ENCODE measurements at places on chromosomes 5 and 9.
A peak's percentile ranks its signal among the peaks of the same experiment; 100 is the strongest.

DNA sequence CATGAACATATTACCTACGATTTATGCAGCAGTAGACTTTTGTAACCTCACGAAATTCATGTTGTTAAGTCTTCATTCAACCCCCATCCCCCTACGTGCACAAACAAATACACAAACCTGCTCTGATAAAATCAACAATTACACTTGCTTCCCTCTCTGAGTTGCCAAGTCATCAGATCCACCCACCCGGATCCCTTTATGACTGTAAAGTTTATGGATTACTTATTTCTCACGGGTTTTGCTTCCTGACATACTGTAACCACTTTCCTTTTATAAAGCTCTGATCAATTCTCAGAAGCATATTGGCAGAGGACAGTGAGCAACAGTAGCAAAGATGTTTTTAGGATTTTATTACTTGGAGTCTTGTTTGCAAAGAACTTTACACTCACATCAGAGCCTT, 70.5 kb downstream of the MLLT3 start:
- DNase-seq: no peak

DNA sequence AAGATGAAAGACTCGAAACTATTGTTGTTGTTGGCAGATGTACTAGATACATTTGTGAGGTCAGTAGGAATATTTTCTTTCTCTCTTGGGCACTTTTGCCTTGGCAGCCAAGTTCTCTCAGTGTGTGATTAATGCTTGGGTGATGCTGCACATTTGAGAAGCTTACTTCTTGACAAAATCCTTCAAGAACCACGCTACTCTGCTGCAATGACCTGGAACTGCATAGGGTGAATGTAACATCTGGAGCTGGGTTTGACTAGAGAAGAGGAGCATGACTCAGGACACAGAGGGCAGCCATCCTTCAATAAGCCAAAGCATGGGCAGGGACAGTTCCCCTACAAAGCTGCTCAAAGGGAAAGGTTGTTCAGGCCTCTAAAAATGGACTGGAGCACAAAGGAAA, 75.5 kb upstream of the PUM3 start:
- DNase-seq: no peak

- DNase-seq: no peak
Measured at GRCh38 chr5:124072570-124072969, 560.6 kb downstream of the CSNK1G3 start.

- DNase-seq: no peak
Measured at GRCh38 chr5:81207009-81207408, 26.1 kb upstream of the CKMT2 start.

GRCh38 chr9:128927731-128928411, 7.1 kb downstream of the PHYHD1 start:
- peak; percentile 23 for DNase-seq

GRCh38 chr9:128921881-128922763, 1.3 kb downstream of the PHYHD1 start:
- DNase-seq: no peak

DNA sequence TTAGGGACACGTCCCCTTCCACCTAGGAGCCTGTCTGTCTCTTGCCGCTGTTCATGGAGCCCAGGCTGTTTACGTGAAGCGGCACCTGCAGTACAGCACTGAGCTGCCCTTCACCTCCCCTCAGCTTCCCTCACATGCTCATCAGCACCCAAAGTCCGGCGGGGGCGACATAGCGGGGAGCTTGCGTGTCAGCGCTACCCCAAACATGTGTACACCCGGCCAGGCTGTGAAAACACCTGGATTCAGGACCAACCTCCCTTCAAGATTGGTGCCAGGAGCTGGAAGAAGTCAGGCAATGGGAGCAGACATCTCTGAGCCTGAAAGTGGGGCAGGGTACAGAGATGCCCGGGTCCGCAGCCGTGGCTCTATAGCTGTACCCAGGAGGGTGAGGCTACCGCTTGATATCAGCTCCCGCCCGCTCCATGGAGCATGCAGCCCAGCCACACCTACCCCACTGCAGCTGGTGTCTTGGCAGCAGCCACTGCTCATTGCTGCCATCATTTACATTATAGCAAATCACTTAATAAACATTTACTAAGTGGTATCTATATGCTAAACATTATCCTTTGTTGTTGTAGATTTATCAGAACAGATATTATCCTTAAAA, 712.1 kb downstream of the CDH9 start:
- no peak for DNase-seq

DNA sequence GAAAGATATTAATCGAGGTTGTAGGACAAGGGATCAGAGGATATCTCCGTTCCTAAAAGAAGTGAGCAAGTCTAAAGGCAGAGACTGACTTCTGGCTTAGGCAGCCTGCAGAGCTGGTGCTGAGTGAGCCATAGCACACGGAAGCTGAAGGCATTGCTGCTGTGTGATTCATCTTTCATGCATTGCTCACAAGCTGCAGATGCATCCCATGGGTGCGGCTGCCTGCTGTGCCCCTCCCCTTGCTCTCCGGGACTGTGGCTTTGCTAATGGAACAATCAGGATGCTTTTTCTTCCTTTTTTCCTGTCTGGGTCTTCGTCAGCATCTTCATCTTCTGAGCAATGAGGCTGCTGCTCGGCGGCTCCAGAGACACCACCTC, 341.4 kb downstream of the DIRAS2 start:
- DNase-seq: no peak

DNA sequence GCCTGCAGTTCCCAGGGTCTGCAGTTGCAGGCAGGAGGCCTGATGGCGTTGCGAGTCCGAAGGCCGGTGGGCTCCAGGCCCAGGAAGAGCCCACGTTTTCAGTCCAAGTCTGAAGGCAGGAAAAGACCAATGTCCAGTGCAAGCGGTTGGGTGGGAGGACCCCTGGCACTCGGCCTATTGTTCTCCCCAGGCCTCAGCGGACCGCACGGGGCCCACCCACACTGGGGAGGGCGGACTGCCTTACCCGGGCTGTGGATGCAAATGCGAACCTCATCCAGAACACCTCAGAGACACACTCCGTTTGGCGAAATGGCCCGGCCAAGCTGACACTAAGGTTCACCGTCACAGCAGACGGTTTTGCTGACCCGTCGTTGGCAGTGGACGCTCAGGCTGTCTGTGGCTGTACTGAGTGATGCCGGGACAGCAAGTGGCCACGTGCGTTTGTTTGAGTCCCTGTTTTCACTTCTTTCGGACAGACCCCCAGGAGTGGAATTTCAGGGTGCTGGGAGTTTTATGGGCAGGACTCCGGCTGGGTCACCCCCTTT, 10.2 kb upstream of the SEC16A start:
- no peak for DNase-seq

GRCh38 chr5:142584891-142585290, 101.0 kb downstream of the FGF1 start:
- DNase-seq: no peak

DNA sequence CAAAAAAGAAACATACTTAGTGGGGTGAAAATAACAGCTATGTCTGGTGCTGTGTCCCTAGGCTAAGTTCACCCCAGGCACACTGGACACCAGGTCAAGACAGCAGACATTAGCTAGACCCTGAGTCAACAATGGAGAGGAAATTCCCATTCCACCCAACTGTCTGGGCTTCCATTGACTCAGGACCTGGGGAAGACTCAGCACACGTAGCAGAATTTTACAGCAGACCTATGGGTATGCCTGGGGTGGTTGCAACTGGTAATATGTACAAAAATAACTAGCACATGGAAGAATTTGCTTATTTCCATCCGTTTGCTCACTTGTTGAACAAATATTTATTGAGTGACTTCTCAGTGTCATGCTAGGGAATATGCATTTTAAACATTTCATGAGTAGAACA, 117.0 kb downstream of the GAS1 start:
- DNase-seq: no peak

DNA sequence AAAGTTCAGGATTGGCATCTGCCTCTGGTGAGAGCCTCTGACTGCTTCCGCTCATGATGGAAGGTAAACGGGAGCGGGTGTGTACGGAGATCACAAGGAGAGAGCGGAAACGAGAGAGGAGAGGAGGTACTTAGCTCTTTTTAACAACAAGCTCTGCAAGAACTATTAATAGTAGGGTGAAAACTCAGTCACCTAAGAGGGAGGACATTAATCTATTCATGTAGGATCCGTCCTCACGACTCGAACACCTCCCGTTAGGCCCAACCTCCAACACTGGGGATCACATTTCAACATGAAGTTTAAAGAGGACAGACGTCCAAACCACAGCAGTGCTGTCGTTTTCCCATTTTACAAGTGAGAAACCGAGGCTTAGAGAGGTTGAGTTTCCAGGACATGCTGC, 173.7 kb downstream of the SLC28A3 start:
- no peak for DNase-seq

DNA sequence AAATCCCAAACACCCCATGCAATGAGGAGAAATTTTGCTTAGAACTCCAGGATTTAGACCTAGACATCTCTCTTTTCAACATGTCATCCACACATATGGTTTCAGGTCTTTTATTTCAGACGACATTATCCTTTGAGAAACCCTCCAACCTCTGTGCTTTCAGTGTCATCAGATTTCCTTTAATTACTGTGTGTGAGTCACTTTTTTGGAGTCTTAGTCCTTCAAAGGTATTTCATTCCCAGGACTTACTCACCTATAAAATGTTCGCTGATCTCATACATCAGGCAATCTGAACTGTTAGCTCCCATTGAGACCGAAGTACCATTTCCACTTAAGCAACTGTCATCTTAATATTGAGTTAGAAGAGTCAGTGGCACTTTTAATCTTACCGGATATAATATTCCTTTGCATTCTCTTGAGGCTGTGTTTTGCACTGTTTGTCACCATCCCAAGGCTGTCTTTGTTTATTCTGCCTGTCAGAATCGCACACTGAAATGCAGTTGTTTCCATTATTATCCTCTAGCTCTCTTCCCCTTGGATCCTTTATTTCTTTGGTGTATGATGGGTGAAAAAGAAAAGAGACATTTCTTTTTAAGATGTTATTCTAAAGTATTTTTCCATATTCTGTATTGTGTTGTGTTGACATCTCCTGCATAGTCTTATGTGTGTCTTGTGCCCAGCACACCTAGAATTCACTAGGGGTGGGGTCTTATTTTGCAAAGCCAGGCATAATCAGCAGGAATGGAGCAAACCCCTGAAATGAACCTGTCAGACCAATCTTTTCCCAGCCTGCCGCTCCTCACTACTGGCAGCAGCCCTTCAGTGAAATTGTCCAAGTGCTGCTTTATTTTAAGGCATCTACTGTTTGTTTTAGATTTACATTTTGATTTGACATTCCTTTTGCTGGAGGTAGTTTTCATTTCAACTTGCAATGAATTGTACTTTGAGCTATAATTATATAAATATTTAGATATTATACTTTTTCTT, 155.4 kb downstream of the PAM start:
- no peak for DNase-seq

GRCh38 chr5:177313561-177314259, 2.0 kb upstream of the MXD3 start:
- DNase-seq: no peak

GRCh38 chr9:91775011-91775707, 174.9 kb downstream of the ROR2 start:
- peak; percentile 65 for DNase-seq

DNA sequence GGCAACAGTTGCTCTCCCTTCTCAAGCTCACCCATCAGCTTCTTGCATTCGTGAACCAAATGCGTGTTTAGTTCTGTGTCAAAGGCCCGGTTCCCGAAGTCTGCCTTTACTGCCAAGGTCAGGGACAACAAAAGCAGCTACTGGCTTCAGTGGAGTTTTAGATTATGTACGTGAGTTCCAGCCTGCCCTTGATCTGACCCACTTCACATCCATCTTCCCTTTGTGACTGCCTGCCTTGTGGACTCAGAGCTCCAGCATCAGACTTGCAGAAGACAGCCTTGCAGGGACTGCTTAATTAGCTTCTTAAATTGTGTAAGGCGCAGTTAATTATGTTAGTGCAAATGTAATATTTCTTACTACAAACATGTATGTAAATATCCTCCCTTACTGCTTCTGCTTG, 774.7 kb upstream of the EDIL3 start:
- DNase-seq: no peak

DNA sequence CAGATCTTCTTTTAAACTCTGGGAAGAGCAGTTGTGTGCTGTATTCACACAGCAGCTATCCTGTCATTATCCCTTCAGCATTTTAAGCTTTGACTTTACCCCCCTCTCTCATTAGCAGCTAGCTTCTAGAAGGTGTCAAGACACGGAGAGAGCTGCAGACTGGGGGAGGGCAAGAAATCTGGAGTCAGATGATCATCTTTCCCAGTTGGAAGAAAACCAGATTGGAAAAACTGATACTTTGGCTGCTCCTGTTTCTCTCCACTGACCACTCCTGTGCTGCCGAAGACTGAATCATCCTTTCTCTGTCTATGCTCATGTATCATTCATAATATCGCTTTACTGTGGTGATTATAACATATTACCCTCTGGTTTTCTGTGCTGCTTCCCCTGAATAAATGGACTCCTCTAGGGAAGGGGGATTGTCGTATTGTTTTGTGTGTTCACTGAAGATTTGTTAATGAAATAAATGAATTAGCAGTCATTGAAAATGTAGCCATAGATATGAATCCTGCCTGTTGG, 75.1 kb downstream of the SH3GL2 start:
- DNase-seq: no peak

GRCh38 chr5:149543361-149544027, 7.7 kb downstream of the CSNK1A1 start:
- no peak for DNase-seq

GRCh38 chr5:146662229-146662628, 146.2 kb upstream of the GPR151 start:
- peak; percentile 9 for DNase-seq
